SJSA1 (cell line): ENCODE measurements at places on chromosomes 16 and 17. TPM values are rescaled to one million over a fixed set of nuclear protein-coding genes. Genes with fewer than 3 reads are reported as not detected.
A peak's percentile ranks its signal among the peaks of the same experiment; 100 is the strongest.

MT1F gene
- total RNA-seq = not detected in 2 replicates

SGF29 gene
- total RNA-seq = 20.2 and 20.6 TPM in 2 replicates

DNA sequence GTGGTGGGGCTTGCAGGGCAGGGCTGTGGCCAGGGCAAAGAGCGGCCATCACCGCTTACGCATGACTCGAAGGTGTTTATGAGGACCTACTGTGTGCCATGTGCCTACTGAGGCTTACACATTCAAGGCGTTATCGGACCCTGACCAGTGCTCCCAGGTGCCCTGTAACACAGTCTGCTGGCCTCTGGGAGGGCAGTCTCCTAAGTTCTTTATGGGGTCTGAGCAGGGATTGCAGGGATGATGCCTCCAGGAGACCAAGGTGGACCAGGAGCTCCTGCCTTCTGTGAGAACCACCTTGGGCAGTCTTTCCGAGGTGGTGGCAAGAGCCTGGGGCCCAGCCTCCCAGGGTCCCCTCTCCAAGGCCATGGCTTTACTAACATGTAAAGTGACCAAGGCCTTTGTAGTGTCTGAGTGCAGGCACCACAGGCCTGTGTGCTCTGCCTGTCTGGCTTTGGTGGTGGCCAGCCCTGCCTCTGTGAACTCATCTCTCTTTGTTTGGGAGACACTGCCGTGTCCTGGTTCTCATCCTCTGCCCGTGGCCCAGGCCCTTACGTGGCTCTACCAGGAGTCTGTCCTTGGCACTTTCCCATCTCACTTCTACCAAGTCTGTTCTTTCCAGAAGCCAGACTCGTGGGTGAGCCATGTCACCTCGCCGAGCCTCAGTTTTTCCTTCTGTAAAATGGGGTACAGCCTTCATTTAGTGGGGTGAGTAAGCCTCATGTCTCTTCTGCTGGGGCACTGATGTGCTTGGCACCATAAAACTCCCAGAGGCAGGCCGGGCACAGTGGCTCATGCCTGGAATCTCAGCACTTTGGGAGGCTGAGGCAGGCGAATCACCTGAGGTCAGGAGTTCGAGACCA, 3.4 kb upstream of the SYNGR2 start:
- DNase-seq = no peak
- no peak overlapping the region for H3K27ac ChIP-seq
- H3K27me3 ChIP-seq = no peaks in the 10 kb centered on the region
- H3K4me1 ChIP-seq = peaks cover 23% of the 10 kb centered on the region
- no peak overlapping the region for H3K4me3 ChIP-seq

- DNase-seq = peak; percentile 20
- H3K27me3 ChIP-seq = no peaks in the 10 kb centered on the region
- H3K36me3 ChIP-seq = no peaks in the 10 kb centered on the region
- H3K4me3 ChIP-seq = no peak overlapping the region
- peaks cover 9% of the 10 kb centered on the region for H3K4me1 ChIP-seq
These were observed 47.0 kb upstream of the FBXO47 start for GRCh38 chr17:39014044-39014794.

GRCh38 chr17:77840513-77841165, 117.9 kb upstream of the TNRC6C start:
- no peak overlapping the region for H3K27ac ChIP-seq
- DNase-seq = no peak
- H3K27me3 ChIP-seq = no peaks in the 10 kb centered on the region
- no peak overlapping the region for H3K4me3 ChIP-seq
- no peaks in the 10 kb centered on the region for H3K36me3 ChIP-seq

DNA sequence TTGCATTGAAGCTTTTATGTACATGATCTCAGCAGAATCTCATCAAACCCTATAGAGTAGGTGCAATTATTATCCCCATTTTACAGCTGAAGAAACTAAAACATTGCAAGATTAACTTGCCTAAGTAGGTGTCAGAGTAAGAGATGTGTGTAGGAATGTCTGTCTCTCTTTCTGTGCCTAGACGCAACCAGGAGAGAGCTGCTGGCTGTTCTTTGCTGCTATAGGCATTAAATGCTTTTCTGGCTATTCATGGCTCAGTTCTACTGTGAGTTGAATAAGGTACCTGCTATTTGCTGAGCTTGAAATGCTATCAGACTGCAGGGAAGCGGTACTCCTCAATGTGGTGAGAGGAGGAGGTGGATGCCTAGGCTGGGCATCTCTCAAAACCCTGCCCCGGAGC, 17.0 kb downstream of the IRX5 start:
- H3K27ac ChIP-seq = no peak overlapping the region
- H3K36me3 ChIP-seq = no peaks in the 10 kb centered on the region
- no peak overlapping the region for H3K4me3 ChIP-seq
- DNase-seq = no peak

DNA sequence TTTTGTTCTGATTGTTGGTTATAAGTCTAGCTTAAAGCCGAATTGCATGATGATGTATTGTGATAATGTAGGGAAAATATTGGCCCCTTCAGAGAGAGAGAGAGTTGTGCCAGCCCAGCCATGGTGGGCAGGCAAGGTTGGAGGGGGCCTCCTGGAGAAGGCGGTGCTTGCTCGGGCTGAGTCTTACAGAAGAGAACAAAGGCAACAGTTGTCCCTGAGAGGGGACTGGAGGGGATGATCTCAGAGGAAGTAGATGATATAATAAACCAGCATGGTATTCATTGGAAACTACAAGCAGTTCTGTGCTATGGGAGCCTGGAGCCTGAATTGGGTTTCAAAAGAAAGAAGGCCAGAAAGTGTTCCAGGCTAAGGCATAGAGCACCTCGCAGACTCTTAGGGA, 173.8 kb downstream of the RPTOR start:
- no peak overlapping the region for H3K4me3 ChIP-seq
- H3K36me3 ChIP-seq = peaks cover 4% of the 10 kb centered on the region; the same call in 1 of the 2 replicates
- peaks cover 45% of the 10 kb centered on the region for H3K4me1 ChIP-seq
- no peaks in the 10 kb centered on the region for H3K27me3 ChIP-seq
- H3K27ac ChIP-seq = no peak overlapping the region; the same call in 1 of the 2 replicates
- DNase-seq = peak; percentile 26

GRCh38 chr16:85451641-85452363, 161.3 kb upstream of the GSE1 start:
- H3K27me3 ChIP-seq = no peaks in the 10 kb centered on the region
- H3K27ac ChIP-seq = no peak overlapping the region
- peaks cover 28% of the 10 kb centered on the region for H3K4me1 ChIP-seq
- H3K36me3 ChIP-seq = no peaks in the 10 kb centered on the region
- no peak overlapping the region for H3K4me3 ChIP-seq

- no peak for DNase-seq
- no peak overlapping the region for H3K27ac ChIP-seq
- H3K36me3 ChIP-seq = no peaks in the 10 kb centered on the region
- peak overlapping the region; percentile 34 for H3K4me3 ChIP-seq
- H3K4me1 ChIP-seq = peaks cover 10% of the 10 kb centered on the region
- H3K27me3 ChIP-seq = no peaks in the 10 kb centered on the region
These were observed 78.1 kb upstream of the TOB1 start for GRCh38 chr17:50944054-50944901.
